ENCODE measurements at places on chromosomes 7 and 10. TPM values are rescaled to one million over a fixed set of nuclear protein-coding genes. Genes with fewer than 3 reads are reported as not detected.

The PRTFDC1 gene
- 5.2 TPM for total RNA-seq

The RASSF4 gene
- 118 TPM for total RNA-seq

The CYP26A1 gene
- not detected for total RNA-seq

The FAM237B gene
- not detected for total RNA-seq

The CALML3 gene
- total RNA-seq, result not detected

The FAM13C gene
- total RNA-seq, result 8.3 TPM

The HPSE2 gene
- total RNA-seq, result 0.07 TPM

The RNF32 gene
- total RNA-seq, result not detected

The KCNH2 gene
- total RNA-seq, result 104 TPM

The FAM25C gene
- not detected for total RNA-seq

The TFR2 gene
- total RNA-seq, result 0.47 TPM

The TMEM225B gene
- total RNA-seq, result 0.51 TPM

- no peak for DNase-seq
Measured at GRCh38 chr10:111595173-111595572, 518.3 kb downstream of the ADRA2A start.

GRCh38 chr7:33459340-33459751, 330.0 kb downstream of the BBS9 start:
- DNase-seq, result no peak

GRCh38 chr10:14144451-14144850, 186.3 kb downstream of the FRMD4A start:
- DNase-seq, result no peak

GRCh38 chr10:109931163-109931562, 7.9 kb upstream of the XPNPEP1 start:
- DNase-seq, result no peak

GRCh38 chr7:30907527-30908267, 4.0 kb upstream of the AQP1 start:
- DNase-seq, result peak; percentile 57

GRCh38 chr7:33762911-33763306, 142.4 kb upstream of the BMPER start:
- no peak for DNase-seq

DNA sequence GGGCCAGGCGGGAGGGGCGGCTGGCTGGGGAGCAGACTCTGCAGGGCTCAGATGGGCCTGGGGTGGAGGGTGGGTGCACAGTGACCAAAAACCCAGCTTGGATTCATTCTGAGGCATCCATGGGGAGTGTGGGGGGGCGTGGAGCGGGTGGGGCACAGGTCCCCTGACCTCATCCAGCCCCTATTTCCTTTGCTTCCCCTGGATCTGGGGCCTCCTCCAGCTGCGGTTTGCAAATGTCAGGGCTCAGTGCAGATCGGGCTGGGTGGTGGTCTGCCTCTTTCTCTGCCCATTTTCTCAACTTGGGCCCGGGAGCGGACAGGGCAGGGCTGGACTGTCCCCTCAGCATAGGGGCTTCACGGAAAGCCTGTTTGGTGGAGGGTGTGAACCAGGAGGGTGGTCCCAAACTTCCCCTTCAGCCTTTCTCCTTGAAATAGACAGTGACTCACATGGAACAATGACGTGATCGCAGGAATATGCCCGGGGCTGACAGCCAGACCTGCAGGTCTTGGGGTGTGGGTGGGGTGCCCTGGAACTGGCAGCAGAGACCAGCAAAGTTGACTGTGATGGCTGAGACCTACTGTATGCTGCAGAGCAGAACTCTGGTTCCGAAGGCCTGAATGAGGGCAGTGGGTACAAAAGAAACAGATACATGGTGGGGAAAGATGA, 72.9 kb upstream of the PODXL start:
- peak; percentile 75 for DNase-seq

DNA sequence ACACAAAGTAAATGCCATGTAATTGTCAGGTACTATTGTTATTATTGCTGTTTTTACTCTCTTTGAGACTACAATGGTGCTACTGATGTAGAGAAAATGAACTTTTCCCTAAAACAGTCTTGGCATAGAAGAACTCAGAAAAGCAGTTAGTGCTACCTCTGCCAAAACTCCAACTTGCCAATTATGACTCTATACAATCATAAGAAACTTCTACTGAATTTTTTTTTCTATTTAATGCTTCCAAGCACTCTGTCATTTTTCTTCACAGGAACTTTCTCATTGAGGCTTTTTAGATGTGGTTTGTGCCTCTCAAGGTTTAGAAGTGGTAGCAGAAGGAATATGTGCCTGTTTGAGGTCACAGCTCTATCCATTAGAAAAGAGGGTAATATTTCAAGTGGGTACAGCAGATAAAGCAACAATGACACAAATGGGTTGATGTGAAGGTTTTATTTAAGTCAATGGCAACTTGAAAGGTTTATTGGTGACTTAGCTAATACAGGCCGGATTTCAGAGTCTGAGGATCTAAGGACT, 64.0 kb upstream of the FERD3L start:
- no peak for DNase-seq

- no peak for DNase-seq
Measured at GRCh38 chr7:95205665-95206225, 118.6 kb downstream of the PON1 start.

GRCh38 chr7:13290975-13291374, 603.5 kb downstream of the ARL4A start:
- DNase-seq, result no peak

DNA sequence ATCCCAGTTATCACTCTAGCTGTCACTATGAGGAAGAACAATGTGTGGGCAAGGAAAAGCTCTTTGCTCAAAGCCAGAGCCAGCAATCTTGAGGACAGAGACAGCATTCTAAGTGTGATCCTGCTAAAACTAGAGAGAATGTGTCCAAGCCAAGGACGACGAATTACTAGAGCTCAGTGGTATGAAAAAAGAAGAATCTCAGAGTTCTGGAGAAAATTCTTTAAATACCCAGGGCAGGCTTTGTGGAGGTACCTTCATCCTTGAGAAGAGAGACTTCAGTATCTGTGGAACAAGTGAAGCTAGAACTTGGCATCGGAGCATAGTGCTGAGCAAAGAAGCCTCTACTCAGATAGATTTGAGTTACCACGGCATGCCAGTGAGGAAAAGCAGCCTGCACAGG, 209.8 kb downstream of the TRIL start:
- no peak for DNase-seq

DNA sequence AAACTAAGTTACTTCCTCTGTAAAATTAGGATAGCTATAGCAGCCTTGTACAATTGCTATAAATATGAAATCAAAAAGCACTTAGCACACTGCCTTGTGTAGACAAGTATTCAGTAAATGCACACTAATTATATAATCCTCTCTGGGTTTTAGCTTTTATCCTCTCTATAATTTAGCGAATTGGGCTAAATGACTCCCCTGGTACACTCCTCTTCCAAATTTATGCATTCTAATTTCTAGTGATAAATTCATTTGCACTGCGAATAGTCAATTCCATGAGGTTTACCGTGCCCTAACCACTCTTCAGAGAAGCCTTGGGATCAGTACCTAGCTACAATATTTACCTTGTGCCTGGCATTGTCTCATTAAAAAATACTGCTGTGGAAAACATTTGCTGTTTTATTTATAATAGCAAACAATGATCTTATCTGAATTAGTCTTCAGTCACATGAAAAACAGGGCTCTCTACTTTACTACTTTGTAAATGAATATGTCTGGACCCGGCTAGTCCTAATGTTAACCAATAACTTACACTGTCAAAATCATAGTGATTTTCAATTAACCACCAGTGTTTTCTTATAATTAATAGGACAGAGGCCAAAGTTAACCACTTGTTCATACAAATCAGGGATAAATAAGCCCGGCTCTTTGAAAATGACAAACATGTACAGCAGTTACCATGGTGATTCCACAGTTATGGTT, 577.9 kb downstream of the IPMK start:
- DNase-seq, result no peak

DNA sequence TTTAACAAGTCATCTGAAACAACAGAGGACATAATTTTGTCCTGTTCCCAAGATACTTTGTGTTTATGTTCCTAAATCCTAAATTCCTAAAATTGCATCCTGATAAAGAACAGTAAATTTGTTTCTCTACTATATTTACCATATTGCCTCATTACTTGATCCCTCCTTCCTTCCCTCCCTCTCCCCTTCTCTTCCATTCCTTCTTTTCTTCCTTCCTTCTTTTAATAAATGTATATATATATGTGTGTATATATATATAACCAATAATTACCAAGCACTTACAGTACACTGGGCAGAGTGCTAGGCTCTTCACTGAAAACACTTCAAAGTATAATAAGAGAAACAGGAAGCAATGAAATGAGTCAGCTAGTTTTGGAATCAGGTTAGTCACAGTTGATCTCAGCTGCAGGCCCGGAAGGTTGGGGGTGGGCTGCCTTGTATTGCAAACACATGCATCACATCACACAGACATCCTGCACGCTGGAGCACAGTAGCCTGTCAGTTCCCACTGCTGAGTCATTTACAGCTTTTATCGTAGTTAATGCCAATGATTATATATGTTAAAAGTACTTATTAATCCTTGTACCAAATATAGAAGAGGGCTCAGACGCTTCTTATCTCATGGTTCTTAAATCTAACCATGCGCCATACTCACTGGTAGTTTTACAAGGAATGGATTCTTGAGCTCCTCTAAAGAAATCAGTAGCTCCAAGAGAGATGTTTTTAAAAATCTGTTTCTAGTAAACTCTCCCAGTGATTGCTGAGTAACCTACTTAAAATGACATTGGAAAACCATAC, 551.7 kb downstream of the GRM8 start:
- DNase-seq, result no peak

DNA sequence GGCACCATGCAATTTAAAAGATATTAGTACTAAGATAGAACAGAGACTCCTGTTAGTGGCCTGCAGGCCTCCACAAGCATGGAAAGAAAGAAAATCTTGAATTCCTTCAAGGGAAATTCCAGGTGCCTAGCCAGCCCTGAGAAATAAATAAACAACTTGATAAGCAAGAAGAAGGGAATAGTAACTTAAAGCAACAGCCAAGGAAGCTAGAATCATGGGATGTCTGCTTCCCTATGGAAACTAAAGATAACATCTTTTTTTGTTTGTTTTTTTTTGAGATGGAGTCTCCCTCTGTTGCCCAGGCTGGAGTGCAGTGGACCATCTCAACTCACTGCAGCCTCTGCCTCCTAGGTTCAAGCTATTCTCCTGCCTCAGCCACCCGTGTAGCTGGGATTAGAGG, 128.6 kb downstream of the SKIDA1 start:
- no peak for DNase-seq

DNA sequence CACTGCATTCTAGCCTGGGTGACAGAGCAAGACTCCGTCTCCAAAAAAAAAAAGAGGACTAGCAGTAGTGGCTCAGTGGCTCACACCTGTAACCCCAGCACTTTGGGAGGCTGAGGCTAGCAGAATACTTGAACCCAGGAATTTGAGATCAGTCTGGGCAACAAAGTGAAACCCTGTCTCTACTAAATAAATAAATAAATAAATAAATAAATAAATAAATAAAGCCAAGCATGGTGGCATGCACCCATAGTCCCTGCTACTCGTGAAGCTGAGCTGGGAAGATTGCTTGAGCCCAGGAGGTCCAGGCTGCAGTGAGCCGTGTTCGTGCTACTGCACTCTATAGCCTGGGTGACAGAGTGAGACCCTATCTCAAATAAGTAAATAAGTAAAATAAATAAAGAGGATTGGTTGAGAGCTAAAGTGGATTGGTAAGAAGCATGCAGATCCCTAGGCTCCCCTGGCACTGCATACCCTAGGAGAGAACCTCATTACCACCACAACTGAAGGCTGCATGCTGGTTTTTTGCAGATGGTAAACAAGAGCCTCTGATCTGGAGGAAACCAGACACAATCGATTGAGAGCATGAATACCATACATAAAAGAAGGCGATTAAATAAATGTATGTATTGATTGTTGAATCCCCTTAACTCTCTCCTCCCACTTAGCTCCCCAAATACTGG, 163.2 kb downstream of the REEP3 start:
- no peak for DNase-seq

DNA sequence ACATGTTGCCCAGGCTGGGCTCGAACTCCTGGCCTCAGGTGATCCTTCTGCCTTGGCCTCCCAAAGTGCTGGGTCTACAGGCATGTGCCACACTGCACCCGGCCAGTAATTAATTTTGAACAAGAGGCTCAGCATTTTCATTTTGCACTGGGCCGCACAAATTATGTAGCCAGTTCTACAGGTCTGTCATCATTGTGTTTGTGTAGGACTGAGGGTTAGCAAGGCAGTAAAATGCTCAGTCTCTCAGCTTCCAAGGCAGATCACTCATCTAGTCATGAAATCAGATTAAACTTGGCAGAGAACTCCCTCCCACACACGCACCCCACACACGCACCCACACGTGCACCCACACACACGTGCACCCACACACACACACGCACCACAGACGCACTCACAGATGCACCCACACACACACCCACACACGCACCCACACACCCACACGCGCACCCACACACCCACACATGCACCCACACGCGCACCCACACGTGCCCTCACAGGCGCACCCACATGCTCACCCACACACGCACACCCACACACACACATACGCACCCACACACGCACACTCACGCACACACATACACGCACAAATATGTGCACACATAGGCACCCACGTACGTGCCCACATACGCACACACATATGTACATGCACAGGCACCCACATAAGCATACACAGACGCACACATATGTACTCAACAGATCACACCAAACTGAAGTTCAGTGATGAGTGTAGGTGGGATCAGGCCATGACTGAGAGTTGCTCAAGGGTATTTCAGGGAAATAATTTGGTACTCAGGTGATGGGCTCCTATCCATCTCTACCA, 27.8 kb upstream of the PROSER2 start:
- no peak for DNase-seq

DNA sequence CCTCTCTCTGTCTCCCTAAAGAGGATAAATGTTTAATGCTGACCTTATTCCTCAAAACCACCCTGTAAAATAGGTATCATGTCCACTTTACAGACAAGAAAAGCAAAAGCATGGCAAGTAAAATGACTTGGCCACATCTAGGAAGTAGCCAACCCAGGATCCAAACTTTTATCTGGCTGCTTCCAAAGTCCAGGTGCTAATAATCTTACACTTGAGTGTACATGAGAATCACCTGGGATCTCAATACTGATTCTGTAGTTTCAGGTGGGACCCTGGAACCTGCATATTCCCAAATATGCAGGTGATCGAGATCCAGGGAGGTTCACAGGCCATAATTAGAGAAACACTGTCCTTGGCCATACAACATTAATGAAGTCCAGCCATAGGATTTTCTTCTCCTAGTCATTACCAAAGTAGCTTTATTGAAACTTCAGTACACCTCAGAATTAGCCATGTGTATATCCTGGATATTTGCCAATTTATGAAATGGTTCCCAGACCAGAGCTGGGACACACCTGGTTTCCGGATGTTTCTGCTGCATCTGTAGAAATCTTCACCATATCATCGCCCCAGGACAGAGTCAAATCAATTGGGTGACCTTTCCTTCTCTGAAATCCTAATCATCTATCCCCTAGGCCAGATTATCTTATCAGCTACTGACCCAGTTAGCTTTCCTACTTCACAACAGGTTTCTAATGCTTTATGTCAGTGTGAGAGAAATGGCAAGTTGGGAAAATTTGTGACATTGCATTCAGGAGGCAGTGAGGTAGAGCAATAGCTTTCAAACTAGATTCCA, 119.1 kb upstream of the KMT2E start:
- no peak for DNase-seq
